ENCODE measurements at places on chromosomes 7 and 10.

- DNase-seq, result no peak
These were observed 10.7 kb downstream of the DPYSL4 start for GRCh38 chr10:132197271-132198067.

DNA sequence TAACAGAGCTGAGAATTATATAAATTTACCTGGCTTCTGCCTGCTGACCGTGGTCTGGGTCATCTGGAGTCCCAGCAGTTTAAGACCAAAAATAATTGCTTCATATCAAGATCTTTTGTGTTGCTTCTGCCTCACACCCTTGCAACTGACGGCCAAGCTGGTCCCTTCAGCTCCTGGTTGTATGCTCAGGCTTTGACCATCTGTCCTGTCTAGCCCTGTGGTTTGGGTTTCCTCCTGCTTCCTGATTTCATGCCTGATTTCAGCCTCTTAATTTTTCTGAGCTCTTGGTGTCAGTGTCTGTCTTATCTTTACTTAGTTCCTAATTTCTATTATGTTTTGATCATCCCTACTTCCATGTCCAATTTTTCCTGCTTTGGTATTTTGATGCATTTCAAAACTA lies 87.9 kb upstream of the PLXDC2 start:
- DNase-seq, result no peak

- DNase-seq, result no peak
These were observed 52.6 kb downstream of the NT5C2 start for GRCh38 chr10:103140469-103140868.

GRCh38 chr7:101612885-101613515 lies 16.1 kb downstream of the MYL10 start:
- no peak for DNase-seq

DNA sequence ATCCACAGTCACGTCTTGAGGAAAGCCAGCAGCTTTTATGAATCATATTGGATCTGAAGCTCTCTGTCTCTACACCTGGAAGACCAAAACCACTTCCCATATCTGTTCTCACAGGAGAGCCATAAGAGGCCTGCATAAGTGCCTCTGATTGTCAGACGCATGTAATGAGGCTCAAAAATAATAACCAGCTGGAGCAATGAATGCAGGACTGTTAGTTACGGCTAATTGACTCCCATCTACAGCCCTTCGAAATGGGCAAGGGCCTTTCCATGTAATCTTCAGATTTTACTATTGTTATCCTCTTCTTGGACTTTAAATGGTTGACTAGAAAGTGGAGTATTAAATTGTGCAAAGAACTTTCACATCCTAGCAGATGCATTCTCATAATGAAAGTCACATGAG lies 4.4 kb upstream of the SEMA3C start:
- no peak for DNase-seq

- DNase-seq, result no peak
These were observed 37.0 kb upstream of the GLI3 start for GRCh38 chr7:42274053-42274452.

DNA sequence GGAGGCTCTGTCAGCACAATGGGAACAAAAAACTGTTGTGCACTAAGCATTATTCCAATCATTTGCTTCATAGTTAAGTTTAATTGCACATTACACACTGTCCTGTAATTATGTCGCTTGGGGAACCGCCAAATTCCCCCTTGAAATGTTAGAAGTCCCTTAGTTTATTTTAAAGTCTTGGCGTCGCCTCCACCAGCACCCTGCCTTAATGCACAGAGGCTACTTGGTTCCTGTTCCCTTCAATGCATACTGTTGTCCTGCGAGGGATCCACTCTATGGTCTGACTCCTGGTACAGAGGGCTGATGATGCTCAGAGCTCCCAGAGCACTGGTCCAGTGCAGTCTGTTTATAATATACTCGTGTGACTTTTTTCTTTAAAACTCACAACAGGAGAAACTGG lies 330.7 kb downstream of the ELMO1 start:
- DNase-seq, result no peak

DNA sequence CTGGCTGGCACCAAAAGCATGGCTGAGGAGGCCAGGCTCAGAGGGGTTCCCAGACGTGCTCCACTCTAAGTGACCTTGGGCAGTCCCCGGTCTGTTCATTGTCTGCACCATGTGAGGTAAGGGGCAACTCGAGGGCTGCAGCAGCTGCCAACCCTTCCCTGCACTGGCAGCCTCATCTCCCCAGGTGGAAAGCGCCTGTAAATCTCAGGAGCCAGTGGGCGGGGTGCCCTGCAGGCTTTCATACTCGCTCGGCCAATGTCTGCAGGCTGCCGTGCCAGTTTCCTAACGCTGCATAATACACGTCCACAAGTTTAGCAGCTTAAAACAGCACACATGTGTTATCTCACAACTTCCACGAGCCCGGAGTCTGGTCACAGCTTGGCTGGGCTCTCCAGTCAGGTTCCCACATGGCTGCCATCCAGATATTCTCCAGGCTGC lies 12.6 kb upstream of the GDF10 start:
- peak; percentile 40 for DNase-seq

GRCh38 chr7:727104-727805 lies at the start of gene PRKAR1B:
PRKAR1B (minus strand) TSS chr7:727281; CDS start chr7:711505, 15,776 bp downstream.
- DNase-seq, result no peak

GRCh38 chr10:14072541-14072940 lies 258.2 kb downstream of the FRMD4A start:
- no peak for DNase-seq

DNA sequence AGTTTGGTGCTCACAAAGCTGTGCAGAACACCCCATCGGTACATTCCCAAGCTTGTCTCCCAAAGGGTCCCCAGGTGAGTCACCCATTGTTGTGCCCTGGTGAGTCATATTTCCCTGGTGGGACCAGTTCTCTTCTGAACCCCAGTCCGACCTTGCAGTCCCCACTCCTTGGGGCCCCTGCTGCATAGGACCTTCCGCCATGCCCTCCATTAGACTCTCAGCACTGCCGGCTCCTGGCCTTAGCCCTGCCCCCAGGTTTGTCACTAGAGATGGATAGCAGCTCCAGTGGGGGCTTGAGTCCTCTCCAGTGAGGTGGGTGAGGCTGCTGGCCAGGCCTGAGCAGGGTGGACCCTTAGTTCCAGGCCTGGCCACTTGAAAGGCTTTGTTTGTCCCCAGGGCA lies 80.5 kb upstream of the MKI67 start:
- no peak for DNase-seq

- no peak for DNase-seq
These were observed 302.7 kb downstream of the SUGCT start for GRCh38 chr7:40437498-40437897.

DNA sequence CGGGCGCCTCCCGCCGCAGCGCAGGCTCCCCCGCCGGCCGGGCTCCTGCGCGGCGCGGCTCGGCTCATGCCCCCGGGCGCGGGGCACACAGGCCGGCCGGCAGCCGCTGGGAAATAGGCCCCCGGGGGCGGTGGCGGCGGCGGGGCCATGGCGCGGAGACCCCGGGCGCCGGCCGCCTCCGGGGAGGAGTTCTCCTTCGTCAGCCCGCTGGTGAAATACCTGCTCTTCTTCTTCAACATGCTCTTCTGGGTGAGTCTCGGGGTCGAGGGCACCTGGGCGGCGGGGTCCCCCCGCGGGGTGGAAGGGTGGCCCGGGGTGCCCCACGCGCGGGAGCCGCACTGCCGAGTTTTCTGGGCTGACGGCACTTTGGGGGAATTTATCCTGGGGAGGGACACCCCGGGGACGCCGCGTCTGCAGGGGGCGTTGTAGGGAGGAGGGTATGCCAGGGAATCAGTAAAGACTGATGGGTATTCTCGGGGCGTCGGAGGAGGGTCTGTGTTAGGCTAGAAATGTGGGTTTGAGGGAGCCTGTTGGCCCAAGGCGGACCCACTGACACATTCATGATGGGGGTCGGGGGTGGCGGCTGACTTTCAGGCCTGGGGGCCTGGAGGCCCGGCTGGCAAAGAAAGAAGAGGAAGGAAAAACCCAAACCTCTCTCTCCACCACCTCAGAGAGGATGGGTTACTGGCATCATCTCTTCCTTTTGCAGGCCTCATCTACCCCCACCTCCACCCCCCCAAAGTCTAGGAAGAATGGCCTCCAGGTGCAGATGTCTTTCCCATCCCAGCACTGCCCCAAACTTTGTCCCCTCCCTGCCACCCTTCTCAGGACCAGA lies 544 bp downstream of the TSPAN33 start:
- no peak for DNase-seq

GRCh38 chr7:132793474-132793873 lies 217.2 kb upstream of the PLXNA4 start:
- no peak for DNase-seq

DNA sequence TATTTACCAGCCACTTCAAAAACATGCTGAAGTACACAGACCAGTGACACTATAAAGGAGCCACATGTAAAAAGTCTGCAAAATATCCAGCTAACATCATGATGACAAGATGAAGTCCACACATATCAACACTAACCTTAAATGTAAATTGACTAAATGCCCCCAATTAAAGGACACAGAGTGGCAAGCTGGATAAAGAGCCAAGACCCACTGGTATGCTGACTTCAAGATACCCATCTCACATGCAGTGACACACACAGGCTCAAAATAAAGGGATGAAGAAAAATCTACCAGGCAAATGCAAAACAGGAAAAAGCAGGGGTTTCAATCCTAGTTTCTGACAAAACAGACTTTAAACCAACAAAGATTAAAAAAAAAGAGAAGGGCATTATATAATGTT lies 12.9 kb upstream of the C10orf88 start:
- no peak for DNase-seq

DNA sequence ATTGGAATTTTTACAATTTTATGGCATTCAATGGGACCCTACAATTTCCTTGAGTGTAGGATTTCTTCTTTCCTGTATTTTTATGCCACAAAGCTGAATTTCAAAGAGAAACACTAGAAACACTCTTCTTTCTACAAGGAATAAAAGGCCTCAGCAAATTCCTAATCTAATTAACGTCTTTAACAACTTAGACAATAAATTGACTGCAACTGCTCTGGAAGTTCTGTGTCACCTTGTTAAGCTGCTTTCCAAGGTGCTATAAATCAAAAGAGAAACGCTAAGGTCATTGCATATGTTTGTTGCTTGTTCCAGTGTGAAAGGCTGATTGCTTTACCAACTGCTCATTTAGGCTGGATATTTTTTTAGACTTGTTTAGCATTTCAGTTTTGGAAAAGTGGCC lies 182.2 kb downstream of the POLR1F start:
- DNase-seq, result no peak

- no peak for DNase-seq
These were observed 91.6 kb downstream of the GLCCI1 start for GRCh38 chr7:8060241-8060640.

- DNase-seq, result no peak
These were observed 816 bp downstream of the TECPR1 start for GRCh38 chr7:98251231-98251600.

DNA sequence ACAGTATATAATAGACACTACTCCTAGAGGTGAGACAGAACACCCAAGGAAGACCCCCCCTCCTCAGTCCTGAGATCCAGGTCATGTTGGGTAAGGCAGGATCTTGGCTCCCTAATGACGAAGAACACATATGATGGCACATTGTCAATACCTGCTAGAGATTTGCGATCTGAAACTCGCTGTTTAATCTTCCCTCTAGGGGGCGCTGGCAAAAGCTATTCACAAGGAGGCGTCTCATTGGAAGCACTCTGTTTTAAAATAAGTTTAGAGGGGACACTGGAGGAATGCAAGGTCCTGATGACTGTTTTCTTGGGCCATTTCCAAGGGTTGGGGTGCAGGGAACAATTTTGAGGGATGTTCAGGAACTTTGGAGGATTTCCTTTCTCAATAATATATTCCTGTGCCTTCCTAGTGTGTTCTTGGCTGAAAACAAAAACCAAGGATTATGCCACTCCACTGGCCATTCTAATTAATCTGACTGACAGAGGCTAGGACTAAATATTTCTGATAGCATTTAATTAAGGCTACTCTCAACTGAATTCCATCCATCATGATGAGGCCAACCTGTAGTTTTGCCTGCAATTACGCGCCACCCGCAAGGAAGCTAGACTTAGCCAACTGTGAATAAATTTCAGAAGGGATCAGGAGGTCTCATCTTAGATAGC lies 1013.8 kb upstream of the MBL2 start:
- no peak for DNase-seq

- DNase-seq, result peak; percentile 65
These were observed 17.3 kb downstream of the ACTR1A start for GRCh38 chr10:102485093-102485784.

GRCh38 chr10:10869592-10869991 lies 148.1 kb upstream of the CELF2 start:
- DNase-seq, result no peak

DNA sequence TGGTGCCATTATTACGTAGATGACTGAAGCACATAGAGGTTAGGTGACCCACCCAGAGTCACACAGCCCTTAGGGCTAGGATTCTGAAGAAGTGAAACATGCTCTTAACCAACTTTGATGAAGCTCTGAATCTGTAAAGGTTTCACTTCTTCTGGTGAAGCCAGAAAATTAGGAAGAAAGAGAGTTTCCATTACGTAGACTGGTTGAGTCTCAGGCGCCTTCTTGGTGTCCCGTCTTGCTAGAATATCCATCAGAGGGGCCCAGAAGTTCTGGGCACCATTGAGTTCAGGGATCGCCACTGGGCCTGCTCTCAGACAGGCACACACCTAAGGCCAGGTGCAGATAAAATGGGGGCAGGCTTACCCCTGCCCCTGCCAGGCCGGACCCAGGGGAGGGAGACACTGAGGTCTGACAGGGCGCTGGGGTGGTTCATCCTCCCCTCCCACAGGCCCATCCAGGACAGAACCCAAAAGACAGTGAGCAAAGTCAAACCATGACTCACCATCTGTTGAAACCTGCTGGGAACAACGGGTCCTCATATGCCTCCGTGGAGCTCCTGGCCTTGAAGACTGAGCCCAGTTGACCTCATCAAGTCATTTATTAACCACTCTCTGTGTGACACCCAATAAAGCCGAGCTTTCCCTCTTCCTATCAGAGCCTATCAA lies 33.2 kb downstream of the DRGX start:
- DNase-seq, result no peak

DNA sequence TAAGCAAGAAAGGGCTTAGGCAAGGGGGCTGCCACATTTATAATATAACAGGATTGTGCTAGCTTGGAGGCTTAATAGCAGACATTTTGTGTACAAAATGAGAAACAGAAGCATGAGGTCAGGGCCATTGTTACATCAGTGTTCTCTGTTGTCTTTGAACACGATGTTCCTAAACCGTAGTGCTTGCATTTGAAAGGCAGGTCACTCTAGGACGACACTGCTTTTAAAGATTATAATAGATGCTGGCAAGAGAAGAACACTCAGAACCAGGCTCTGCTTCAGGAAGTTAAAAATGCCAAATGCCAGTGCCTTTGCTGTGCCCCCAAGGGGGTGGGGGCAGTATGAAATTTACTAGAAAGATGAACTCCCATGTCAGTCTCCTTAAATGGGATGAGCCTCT lies 91.1 kb downstream of the SORCS3 start:
- DNase-seq, result no peak

DNA sequence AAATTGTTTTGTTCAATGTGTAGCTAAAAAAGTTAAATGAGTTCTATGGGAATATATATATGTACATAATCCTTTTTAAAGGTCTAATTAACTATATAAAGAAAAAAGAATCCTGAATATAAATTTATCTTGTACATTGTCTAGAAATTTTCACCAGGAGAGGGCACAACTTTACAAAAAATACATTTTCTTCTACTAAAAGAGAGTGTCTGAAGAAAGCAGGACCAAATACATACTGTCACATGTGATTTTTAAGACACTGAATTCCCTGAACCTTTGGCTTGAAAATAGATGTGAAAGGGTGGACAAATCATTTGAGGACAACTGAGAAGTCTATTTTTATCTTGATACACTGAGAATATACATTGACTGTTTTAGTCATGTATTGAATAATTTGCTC lies 204.3 kb downstream of the DGKB start:
- DNase-seq, result no peak

All from right forelimb (tissue), 1 donor.